ENCODE measurements at places on chromosomes 2 and 18.

GRCh38 chr2:32805104-32806095 is 141.4 kb upstream of the LTBP1 start:
- DNase-seq, result no peak

DNA sequence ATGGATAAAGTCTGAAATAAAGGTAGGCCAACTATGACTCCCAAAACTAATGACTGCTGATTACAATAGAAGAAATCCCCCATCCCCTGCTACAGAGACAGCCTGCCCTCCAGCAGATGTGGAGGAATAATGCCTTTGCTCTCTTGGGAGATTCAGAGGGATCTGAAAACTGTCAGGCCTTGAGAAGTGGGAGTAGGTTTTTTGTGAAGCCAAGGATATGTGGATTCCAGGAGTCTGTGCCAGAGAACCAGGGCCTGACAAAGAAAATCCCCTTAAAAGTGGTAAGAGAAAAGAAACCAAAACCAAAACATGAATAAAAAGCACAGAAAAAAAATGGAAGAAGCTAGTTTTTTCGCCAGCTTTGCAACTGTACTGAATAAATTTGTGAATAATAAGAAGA is 397.6 kb downstream of the ZNF521 start:
- no peak for DNase-seq

GRCh38 chr2:38149531-38149930 is 73.6 kb upstream of the CYP1B1 start:
- DNase-seq, result no peak

- no peak for DNase-seq
Observed at GRCh38 chr2:128601298-128602037, 282.8 kb upstream of the HS6ST1 start.

DNA sequence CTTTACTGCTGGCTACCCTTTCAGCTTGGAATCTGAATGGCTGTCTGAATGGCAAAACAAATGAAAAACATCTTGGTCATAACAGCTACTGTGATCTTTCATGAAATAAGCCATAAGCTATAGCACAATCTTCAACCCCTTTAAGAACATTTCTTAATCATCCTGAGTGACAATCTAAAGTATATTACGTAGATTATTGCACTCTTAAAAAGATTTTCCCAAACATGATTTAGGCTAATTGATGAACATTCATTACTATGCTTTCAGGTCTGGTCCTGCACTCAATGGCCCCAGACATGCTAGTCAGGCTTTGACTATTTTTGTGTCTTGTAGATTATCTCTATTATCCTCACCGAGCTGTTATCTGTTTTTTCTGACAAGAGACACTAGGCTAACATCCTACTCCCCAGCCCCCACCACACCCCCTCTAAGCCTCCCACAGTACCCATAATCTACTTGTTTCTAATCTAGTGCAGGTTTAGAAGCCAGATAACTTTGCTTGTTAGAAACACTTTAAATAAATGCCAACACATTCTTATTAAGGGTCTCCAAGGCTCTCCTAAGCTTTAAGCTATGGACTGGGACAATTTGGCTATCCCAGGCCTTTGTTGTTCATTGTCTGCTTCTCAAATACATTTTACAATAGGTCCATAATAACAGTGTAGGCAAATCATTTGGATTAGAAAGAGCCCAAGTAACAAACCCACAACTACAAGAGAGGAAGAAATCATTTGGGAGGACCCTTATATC is 4.2 kb downstream of the SMAD2 start:
- DNase-seq, result no peak

DNA sequence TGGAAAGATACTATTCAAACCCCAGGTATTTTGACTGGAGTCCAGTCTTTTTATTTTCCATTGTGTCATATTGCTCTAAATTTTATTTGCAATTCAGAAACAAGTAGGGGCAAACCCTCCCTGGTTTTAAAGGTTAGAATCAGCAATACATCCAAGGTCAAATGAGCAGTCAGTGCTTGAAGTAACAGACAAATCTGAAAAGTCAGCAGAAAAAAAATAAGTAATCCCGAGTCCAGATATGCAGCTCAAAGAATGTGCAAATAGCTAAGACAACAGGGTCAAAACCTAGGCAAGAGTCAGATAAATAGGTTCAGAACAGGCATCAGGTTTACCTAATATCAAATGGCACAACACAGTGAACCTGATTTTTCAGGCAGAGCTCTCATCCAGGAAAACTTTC is 367.0 kb downstream of the STK39 start:
- no peak for DNase-seq

- no peak for DNase-seq
Observed at GRCh38 chr18:26133652-26134051, at the start of gene PSMA8. TSS of gene PSMA8 (plus strand) at chr18:26133869. CDS start at chr18:26133966, 97 bp downstream.

- DNase-seq, result peak; percentile 23
Observed at GRCh38 chr2:218015586-218016521, 13.1 kb upstream of the TNS1 start.

- DNase-seq, result no peak
Observed at GRCh38 chr18:70659036-70659925, 370.4 kb downstream of the SOCS6 start.

DNA sequence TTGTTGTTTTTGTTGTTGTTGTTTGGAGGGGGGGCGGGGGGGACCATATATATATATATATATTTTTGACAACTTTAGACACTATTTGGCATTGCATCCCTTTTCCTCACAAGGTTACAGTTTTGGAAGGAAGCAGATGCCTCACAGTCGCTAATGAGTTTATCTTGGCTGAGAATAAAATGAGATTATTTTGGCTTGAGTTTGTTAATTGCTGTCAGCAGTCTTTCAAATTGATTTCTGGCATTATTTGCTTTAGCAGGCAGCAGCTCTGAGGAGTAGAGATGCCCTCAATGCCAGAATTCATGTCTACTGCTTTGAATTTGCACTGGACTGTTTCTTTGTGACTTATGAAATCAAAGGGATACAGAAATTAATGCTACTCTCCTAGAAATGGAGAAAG is 595.2 kb upstream of the HNMT start:
- no peak for DNase-seq

Measured in C1 segment of cervical spinal cord (tissue), 14 donors.